ENCODE measurements at places on chromosomes 2 and 18. TPM values are rescaled to one million over a fixed set of nuclear protein-coding genes. Genes with fewer than 3 reads are reported as not detected.

- peak; percentile 52 for DNase-seq
- no peaks in the 10 kb centered on the region for H3K4me1 ChIP-seq
- no peak overlapping the region for H3K27ac ChIP-seq
- peaks cover 31% of the 10 kb centered on the region for H3K27me3 ChIP-seq
- H3K36me3 ChIP-seq: no peaks in the 10 kb centered on the region
Measured at GRCh38 chr2:11659115-11659475, 10.9 kb downstream of the NTSR2 start.

ARHGAP15 gene
- total RNA-seq: 1.2 TPM

LRATD1 gene
- total RNA-seq: 70.9 TPM

DNA sequence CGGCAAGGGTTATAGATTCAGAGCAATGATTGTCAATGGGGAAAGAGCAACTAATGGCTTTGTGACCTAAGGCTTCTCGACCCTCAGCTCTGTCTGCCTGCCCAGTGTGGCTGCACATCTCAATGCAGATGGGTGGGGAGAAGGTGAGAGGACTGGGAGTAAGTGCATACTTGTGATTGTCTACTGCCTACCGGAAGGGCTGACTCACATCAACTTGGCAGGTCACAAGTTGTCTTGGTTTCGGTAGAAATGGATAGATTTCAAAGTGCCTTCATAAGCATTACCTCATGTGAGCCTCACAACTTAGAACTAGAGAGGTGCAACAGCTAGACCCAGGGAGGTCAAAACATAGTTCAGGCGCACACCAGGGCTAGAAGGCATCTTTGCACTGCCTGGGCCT, 29.4 kb downstream of the STAT1 start:
- no peak overlapping the region for H3K27ac ChIP-seq
- no peak for DNase-seq
- H3K27me3 ChIP-seq: no peaks in the 10 kb centered on the region

DNA sequence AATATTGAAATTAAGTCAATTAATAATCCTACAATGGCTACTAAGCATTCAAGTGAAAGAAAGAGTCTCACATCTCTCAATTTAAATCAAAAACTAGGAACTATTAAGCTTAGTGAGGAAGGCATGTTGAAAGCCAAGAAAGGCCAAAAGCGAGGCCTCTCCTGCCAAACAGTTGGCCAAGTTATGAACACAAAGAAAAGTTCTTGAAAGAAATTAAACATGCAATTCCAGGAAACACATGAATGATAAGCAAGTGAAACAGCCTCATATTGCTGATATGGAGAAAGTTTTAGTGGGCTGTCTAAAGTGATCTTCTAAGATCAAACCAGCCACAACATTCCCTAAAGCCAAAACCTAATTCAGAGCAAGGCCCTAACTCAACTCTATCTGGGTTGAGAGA, 11.8 kb downstream of the RDH14 start:
- no peaks in the 10 kb centered on the region for H3K36me3 ChIP-seq
- H3K27me3 ChIP-seq: no peaks in the 10 kb centered on the region
- no peak overlapping the region for H3K27ac ChIP-seq

DNA sequence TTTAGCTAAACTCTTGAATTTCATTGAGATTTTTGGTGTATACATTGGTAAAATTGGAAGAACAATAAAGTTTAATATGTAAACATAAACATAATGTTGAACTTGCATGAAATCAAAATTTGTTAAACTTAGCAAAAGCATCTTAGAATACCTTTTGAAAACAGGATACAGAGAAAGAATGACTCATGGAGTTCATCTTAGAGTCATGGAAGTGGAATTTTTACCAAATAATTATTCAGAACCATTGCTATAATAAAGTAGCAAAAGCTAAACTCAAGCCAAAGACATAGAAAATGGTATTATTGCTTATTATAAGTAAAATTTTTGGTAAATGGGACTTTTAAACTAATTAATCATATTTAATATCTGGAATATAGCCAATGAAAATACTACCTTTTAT, 841.6 kb upstream of the SLC39A10 start:
- no peak for DNase-seq
- no peak overlapping the region for H3K27ac ChIP-seq
- H3K36me3 ChIP-seq: no peaks in the 10 kb centered on the region
- no peaks in the 10 kb centered on the region for H3K27me3 ChIP-seq

EML6 gene
- total RNA-seq: 5.0 TPM

FOXD4L1 gene
- not detected for total RNA-seq

DNA sequence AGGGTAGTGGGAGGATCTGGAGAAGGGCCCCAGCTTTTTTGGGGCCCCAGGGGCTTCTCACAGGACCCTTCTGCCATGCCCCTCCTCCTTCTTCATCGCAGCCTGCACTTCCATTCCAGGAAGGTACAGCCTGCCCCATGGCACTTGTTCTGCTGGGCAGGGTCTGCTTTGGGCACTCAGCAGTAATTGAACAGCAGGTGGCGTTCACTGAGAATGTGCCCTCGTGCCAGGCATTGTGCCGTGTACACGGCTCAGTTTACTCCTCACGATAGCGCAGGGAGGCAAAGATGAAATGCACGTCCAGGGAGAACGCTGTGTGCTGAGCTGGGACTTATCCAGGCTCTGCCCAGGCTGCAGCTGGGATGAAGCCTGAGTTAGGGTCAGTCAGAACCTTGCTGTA, 54.8 kb upstream of the ASB18 start:
- H3K27ac ChIP-seq: no peak overlapping the region
- H3K4me1 ChIP-seq: no peaks in the 10 kb centered on the region
- no peak overlapping the region for H3K4me3 ChIP-seq
- DNase-seq: peak; percentile 38
- peaks cover 8% of the 10 kb centered on the region for H3K27me3 ChIP-seq
- H3K36me3 ChIP-seq: no peaks in the 10 kb centered on the region

- H3K27me3 ChIP-seq: peaks cover 52% of the 10 kb centered on the region
- peaks cover 34% of the 10 kb centered on the region for H3K4me1 ChIP-seq
- no peak for DNase-seq
- H3K36me3 ChIP-seq: no peaks in the 10 kb centered on the region
- H3K27ac ChIP-seq: no peak overlapping the region
- no peak overlapping the region for H3K4me3 ChIP-seq
Measured at GRCh38 chr2:170812710-170813600, 3.7 kb upstream of the GAD1 start.
